ENCODE measurements at places on chromosomes 4 and X.

- DNase-seq = peak; percentile 98
Measured at GRCh38 chr4:164383358-164384220, 370.3 kb upstream of the SMIM31 start.

- DNase-seq = no peak
Measured at GRCh38 chr4:154137320-154137905, 348.5 kb upstream of the SFRP2 start.

DNA sequence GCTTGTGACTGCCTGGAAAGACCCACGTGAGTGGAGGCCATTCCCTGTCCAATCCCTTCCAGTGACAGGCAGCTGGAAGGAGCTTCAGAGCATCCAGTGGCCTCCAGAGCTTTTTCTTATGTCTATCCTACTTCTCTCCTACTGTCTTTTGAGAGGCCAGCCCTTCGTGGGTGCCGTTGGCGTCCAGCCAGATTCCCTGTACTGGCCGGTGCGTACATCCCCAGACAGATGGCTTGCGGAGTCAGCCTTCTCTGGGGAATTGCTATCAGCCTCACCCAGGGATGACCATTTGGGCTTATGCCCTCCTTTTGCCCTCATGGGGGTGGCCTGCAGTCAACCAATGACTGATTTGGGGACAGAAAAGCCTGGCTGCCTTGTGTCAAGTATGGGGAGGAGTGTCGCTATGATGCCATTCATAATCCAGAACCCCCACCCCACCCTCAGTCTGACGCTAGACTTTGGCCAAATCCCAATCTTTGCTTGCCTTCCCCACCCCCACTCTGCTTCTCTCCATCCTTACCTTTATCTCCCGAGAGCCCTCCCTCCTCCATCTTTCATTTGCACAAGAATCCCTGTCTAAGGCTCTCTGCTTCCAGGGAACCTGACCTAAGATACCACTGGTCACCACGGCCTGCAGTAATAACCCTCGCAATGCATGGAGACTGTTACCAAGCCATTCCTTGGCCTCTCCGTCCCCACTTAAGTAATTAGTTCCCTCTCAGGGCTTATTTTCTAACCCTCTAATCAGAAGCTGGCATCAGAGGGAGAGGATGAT is 150.3 kb upstream of the BCOR start:
- DNase-seq = no peak

DNA sequence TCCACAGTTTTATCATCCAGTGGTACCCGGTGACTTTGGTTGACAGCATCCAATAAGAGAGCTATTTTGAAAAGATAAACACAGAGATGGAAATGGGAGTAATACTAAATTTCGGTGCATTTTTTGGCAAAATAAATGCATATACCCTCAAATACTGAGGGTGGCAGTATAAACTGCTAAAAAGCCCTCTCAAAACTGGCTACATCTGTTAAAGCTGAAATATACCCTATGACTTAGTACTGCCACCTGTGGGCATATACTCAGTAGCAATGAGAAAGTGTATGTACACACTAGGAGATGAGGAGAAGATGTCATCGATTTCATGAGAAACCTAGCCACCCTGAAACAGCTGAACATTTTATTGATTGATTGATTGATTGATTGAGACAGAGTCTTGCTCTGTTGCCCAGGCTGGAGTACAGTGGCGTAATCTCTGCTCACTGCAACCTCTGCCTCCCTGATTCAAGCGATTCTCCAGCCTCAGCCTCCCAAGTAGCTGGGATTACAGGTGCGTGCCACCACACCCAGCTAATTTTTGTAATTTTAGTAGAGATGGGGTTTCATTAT is 12.2 kb upstream of the TMEM128 start:
- DNase-seq = no peak

Data from brain (organoid and tissue), 16 donors.